ENCODE measurements at places on chromosomes 16 and 17.

DNA sequence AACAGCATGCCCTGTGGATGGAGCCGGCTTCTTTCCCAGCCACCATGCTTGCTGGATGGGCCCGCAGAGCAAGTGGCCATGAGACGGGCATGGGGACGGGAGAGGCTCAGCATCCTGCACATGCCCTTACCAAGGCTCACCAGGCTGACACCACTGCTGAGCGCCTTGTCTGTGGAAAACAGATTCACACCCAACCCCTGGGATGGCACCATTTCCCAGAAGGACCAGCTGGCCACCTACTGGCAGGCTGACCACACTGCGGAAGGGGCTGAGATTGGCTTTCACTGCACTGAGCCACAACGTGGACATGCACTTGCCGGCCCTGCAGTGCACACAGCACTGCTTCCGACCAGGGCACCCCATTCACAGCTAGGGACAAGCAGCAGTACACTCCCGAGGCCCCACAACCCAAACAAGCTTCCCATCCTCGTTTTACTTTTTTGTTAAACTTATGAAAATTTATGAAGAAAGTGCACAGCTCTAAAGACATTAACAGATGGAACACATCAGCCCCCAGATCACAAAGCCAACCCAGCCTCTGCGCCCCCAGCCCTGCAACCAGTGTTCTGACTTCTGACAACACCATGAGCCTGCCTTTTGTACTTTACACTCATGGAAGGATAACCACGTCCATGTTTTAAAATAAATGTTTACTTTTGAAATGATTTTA lies 13.9 kb upstream of the KRTAP17-1 start:
- DNase-seq: peak; percentile 52

- no peak for DNase-seq
Observed at GRCh38 chr16:57000271-57001025, 11.1 kb downstream of the NLRC5 start.

DNA sequence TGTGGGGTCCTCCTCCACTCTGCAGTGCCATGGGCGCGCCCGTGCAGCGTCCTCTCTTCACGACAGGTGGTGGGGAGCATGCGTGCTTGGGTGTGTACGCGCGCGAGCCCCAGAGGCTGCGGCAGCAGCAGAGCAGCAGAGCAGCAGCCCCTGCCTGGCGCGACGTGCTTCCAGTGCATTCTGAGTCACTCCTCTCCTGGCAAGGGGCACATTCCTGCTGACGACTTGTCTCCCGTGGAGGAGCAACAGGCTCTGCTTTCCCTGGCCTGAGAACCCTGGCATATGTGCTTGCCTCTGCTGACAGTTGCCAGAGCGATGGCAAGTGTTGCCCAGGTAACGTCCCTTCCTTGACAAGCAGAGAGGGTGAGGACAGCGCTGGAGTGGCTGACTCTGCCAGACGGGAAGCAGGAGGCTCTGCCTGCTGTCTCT lies 133.8 kb upstream of the PLCG2 start:
- no peak for DNase-seq

DNA sequence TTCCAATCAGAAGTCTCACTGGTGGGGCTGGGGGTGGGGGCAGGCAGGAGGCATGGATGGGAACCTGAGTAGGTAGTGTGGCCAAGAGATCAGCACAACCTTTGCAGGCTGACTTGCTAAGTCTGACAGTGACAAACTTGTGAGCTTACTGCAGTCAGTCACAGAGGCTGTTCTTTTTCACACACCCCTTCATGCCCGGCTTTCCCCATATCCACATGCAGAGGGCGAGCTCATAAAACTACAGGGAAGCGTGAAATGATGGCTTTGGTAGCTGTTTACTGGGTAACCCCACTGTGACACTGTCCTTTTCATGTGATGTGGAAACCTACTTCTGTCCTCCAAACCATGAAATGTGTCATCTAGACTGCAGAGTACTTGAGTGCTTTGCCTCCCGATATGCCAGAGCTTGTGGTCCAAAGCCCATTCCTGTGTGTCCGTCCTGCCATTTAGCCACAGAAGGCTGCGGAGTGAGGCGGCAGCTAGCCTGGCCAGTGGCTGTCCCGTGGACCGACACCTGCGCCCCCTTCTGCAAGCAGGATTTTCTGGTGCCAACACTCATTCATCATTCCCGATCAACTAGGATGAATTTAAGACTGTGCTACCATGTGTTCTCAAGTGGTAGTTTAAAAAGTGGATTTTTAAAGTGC lies 9.8 kb downstream of the GEMIN4 start:
- no peak for DNase-seq

DNA sequence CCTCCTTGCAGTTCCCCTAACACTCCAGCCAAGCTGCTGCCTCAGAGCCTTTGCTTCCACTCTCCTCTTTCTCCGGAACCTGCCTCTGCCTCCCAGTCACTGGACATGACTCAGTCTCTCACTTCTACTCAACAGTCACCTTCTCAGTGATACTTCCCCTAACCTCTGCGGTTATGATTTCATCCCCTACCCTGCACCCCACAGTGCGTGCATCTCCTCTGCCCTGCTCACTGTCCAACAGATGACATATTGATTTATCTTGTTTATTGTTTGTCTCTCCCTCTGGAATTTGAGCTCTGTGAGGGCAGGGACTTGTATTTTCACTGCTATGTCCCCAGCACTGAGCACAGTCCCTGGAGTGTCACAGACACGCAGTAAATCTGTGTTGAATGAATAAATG lies 100.7 kb downstream of the CYLD start:
- no peak for DNase-seq

- no peak for DNase-seq
Observed at GRCh38 chr17:76772842-76773525, 35.1 kb downstream of the MFSD11 start.

Measured in AML-193 (cell line).